Activated naive CD4-positive, alpha-beta T cell treated with anti-CD3 and anti-CD28 coated beads, Interleukin-2, amount 50 U/mL, for 72 hours (primary cell): ENCODE measurements at places on chromosomes 2 and 18.

DNA sequence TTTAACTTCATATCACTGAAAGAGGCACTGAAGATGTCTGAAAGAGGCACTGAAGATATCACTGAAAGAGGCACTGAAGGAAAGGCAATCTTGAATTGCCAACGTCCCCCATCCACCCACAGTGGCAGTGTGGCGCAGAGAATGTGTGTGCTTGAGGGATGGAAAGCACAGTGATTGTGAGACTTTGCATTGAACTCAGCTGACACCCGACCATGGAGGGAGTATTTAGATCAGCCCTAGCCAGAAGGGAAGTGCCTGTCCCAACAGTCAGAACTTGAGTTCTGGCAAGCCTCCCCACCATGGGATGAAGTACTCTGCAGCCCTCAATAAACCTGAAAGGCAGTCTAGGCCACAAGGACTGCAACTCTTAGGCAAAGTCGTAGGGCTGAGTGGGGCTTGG lies 33.8 kb downstream of the MAP4K3 start:
- no peak for DNase-seq

GRCh38 chr18:25862881-25863600 lies 227.4 kb downstream of the SS18 start:
- no peak for DNase-seq

- no peak for DNase-seq
Observed at GRCh38 chr2:241546771-241547498, 11.6 kb upstream of the BOK start.

- peak; percentile 75 for DNase-seq
Observed at GRCh38 chr2:233353769-233354499, at the start of gene DGKD. Gene DGKD, plus strand, starts transcription at chr2:233354494. Its CDS starts 25 bp downstream, at chr2:233354519.

DNA sequence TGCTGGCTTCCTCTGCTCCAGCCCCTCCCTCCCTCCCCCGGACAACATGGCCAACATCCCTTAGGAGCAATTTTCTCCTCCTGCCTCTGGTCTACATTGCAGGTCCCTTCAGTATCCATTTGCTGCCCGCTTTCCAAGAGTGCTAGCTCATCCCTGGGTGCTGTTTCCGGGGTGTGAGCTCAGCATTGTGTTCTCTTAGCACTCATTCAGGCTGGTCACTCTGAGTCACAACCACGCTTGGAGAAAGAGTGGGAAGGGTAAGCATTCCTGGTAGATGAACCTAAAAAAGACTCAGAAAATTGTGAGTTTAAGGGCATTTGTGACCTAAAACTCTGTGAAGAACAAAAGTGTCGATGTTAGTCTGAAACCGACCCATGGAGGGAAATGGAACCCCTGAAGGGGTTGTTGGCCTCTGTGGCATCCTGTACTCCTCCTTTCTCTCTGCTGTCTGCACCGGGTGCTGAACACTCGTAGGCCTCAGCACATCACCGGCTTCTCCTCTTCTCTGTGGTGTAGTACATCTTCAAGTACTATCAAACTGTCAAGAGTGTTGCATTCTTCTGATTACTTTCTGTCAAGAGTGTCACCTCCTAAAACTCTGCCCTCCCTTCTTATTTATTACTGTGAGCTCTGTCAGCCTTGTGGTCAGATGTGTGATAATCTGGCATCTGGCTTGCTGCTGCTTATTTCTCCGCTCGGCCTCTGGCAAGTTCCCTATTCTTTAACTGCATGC lies 73.0 kb downstream of the CTNNA2 start:
- no peak for DNase-seq

DNA sequence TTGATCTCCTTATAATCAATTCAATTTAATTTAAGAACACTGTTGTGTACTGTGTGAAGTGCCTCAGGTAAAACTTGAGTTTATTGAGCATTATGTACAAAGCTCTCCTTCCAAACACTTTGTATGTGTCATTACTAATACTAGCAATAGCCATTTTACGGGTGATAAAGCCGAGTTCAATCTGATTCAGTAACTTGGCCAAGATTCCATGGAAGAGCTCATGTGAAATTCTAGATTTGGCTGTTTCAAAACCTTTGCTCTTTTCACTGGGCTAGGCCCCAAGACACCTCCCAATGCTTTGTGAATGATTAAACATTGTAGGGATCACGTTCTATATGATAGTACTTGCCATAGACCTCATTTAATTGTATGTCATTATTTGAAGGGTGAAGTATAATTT lies 8.9 kb upstream of the NFE2L2 start:
- DNase-seq = no peak

DNA sequence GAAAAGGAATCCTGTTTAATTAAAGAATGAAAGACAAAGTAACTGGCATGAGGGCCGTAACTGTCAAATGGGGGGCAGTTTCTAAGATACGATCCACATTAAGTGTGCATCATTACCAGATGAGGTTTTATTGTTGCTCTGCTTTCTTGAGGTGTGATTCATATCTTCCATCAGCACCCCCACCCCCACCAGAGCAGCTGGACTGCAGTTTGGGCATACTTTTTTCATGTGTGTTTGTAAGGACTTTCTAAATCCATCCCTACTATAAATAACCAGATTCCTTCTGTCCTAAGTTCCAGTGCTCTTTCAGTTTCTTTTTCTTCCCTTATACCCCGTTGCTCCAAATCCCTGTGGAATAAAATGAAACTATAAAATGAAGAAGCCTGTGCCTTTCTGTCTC lies 142.1 kb downstream of the CDCA7 start:
- DNase-seq = no peak

- DNase-seq = no peak
Observed at GRCh38 chr2:179467111-179467510, 202.5 kb upstream of the SESTD1 start.

DNA sequence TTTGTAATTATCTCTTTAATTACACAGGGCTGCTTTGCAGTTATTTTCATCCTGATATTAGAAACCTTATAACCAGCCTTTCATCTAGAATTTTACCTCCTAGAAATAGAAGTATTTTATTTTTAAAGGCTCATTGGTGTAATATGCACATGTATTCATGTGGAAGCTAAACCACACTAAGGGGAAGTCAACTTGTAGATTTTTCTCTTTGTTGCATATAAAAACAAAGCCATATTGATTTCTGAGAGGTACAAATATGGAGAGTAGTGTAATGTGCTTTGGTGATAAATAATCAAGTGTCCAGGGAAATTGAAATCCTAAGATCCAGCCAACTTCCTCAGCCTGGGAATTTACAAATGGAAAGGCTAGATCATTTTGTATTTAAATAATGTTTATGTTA lies 301.2 kb downstream of the LRATD1 start:
- DNase-seq = no peak

- no peak for DNase-seq
Observed at GRCh38 chr2:214069254-214069653, 341.6 kb upstream of the VWC2L start.

GRCh38 chr18:35408843-35409261 lies 31.7 kb upstream of the ZNF396 start:
- no peak for DNase-seq

- DNase-seq = no peak
Observed at GRCh38 chr18:24465486-24465885, 5.0 kb downstream of the HRH4 start.

DNA sequence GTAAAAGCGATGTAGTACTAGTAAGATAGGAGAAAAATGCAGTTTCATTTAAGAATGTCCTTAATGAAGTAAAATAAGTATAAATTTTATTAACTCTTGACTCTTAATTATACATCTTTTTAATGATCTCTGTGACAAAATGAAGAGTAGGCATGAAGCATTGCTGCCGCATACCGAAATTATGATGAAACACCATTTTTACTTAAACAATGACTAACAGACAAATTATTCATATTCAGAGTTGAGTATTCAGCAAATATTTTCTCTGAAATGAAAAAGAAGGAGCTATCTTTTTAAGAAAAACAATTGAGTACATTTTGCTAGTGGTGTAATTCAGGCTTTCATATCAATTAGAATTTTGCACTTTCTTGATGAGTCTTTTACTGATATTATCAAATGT lies 150.6 kb upstream of the DOCK10 start:
- no peak for DNase-seq

DNA sequence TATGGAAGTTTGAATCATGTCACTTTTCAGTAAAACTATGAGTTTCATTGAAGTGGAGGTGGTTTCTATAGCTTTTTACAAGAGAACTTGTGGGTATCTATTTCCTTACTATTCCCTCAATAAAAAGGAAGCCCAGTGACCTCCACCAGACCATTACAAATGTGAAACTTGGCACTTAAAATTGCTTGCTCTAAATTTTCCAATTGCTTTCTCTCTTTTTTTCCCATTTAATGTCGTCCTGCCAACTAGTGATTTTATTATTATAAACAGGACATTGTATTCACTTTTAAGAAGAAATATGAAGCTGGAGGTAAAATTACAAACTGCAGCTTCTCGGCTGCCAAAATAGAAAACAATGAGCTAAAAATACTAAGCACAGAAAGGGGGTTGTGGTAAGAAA lies 208.2 kb upstream of the ALPP start:
- DNase-seq = no peak

GRCh38 chr2:177550264-177551200 lies 158.0 kb downstream of the AGPS start:
- no peak for DNase-seq

GRCh38 chr2:134131681-134132489 lies 122.0 kb upstream of the MGAT5 start:
- DNase-seq = no peak

DNA sequence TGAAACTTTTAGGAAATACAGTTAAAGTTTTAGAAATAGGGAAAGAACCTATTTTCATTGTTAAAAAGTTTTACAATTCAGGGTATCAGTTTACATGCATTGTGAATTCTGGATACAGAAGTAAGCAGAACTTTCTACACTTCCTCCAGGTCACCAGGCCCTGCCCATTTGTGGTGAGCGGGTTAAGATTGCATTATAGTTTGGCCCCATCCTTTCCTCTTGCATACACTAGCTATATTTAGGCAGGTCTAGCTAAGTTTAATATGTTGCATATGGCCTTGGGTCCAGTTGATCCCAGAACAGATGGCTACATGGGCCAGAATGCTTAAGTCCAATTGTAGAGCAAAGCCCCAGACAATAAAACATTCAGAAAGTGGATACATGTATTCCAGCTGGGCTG lies 4.8 kb downstream of the VWA3B start:
- DNase-seq = no peak

DNA sequence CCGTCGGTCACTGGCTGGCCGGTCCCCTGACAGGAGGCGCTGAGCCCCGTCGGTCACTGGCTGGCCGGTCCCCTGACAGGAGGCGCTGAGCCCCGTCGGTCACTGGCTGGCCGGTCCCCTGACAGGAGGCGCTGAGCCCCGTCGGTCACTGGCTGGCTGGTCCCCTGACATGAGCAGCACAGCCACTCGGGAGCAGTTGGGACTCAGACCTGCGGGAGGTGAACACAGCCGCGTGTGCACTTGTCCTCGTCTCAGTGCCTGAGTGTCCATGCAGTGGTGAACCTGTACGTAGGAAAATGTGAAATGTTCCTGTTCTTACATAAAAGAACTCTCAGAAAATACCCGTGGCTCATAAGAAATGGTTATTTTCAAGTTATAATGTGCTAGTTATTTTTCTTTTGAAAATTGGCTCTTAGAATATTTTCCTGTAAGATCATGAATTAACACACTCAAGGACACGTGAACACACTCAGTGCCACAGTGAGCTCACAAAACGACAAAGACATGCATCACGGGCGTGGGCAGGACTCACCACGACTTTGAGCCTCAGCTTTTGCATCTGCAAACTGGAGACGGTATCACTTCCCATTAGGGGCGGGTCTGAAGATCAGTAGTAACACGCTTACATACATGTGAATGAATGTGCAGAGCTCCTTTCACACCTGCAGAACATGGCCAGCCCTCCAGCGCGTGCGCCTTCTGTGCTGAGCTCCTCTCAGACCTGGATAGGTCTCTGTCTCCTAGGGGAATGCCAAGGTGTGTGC lies 21.1 kb upstream of the NFATC1 start:
- peak; percentile 34 for DNase-seq

DNA sequence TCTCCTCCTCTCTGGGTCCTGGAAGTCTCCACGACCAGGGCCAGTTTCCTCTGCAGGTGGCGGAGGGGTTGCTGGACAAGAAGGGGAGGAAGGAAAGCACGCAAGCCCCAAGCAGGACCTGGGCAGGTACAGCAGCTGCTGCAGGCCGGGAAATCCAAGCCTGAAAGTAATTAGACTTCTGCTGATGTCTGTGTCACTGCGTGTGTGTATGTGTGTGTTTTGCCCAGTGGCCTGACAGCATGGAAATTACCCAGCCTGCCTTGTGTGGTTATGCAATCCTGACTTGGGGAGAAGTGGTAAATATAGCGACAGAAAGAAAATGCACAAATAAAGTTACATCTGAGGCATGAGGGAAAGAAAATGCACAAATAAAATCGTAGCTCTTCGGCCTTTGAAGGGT lies 121.8 kb upstream of the ZBTB14 start:
- no peak for DNase-seq

DNA sequence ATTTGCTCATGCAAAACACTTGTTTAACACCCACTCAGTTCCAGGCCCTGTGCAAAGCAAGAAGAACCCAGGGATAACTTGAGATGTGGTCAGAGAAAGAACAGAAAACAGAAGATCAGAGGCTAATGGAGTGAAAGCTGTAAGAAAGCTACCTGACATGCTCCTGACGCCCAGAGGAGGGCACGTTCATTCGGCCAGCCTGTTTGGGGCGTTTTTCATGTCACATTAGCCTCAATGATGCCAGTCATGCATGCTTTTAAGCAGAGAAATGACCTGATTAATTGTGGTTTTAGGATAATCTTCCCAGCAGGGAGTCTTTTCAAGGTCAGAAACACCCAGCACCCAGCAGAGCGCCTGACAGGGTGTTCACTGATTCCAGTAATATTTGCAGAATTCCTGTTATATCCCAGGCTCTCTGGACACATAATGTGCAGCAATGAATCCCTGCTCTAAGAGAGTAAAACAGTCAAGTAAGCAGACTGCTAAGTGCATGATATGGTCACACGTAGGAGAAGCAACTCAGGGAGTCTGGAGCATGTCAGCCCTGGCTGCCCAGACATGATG lies 320.0 kb downstream of the LRATD1 start:
- no peak for DNase-seq

- no peak for DNase-seq
Observed at GRCh38 chr18:38606841-38607240, 1041.2 kb upstream of the CELF4 start.

DNA sequence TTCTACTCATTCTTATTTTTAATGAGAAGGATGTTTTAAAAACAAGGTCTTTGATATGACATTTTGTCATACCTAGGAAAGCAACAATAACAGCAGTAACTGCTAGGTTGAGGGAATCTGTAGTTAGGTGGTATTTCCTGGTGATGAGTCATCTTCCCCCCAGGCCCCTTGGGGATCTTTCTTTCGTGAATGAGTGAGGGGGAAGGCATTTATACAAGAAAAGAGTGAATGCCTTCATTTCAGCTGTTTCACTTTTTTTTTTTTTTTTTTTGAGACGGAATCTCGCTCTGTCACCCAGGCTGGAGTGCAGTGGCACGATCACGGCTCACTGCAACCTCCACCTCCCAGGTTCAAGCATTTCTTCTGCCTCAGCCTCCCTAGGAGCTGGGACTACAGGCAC lies 108.6 kb downstream of the MAP4K4 start:
- DNase-seq = no peak

GRCh38 chr2:169002161-169002738 lies 28.9 kb downstream of the ABCB11 start:
- DNase-seq = no peak
